ENCODE measurements at places on chromosomes 11 and 22. TPM values are rescaled to one million over a fixed set of nuclear protein-coding genes. Genes with fewer than 3 reads are reported as not detected.

ZDHHC8 gene
- total RNA-seq = 4.3 TPM

KCNE3 gene
- not detected for total RNA-seq

TMEM86A gene
- total RNA-seq = 2.7 TPM

PRDM11 gene
- 6.2 TPM for total RNA-seq

CCDC134 gene
- total RNA-seq = 11.8 TPM

RAB3IL1 gene
- total RNA-seq = 1.9 TPM

MPZL2 gene
- total RNA-seq = 106 TPM

MUS81 gene
- 49.4 TPM for total RNA-seq
